Jurkat, Clone E6-1 (cell line): ENCODE measurements at places on chromosomes 12 and 14.

DNA sequence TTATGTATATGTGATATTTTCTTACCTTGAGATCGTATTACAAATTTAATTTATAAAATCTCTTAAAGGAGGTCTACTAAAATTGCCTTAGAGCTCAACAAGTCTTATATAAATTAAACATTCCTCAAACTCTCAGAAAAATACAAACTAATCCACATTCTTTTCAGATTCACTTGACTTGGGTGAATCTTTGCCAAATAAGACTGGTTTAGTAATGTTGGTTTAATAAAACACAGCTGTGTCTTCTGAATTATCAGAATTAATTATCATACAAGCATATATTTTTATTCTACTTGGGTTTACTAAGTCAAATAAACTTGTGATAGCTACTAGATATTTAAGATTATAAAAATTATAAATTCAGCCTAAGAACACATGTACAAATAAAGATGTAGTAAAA is 13.3 kb downstream of the GLIPR1L2 start:
- no peak for DNase-seq

- no peak for DNase-seq
These were observed 167.7 kb upstream of the PLXNC1 start for GRCh38 chr12:93980711-93981110.

DNA sequence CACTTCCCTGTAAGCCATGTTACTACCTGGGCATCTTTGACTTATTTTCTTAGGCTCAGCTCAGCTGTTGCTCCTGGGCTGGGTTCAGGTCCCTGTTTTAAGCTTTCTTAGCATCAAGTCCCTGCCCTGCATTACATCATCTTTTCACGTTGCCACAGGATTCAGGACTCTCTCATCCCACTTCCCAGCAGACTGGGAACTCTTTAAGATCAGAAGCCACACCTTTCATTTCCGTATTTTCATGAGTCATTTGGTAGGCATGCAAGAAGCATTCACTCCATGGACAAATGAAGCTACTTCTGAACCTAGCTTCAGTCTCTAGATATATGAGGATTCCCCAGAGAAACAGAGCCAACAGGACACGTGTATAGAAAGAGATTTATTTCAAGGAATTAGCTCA is 726.8 kb downstream of the VRK1 start:
- DNase-seq, result no peak

DNA sequence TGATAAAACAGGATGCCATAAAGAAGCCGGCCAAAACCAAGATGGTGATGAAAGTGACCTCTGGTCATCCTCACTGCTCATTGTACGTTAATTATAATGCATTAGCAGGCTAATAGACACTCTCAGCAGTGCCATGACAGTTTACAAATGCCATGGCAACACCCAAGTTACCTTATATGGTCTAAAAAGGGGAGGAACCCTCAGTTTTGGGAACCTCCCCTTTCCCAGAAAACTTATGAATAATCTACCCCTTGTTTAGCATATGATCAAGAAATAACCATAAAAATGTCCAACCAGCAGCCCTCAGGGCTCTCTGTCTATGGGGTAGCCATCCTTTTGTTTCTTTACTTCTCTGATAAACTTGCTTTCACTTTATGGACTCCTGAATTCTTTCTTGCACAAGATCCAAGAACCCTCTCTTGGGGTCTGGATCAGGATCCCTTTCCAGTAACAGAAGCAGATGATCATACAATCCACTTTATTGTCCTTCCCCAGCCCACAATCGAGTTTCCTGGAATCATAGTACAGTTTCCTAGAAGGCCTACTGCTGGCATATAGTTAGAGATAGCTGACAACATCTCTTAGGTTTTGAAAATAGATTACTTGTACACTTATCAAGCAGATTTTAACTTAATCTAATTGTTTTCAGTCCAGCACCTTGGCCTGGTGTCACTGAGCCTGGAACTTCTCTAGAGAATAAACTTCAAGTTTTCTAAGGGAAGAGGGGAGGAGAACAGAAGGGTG is 266.7 kb upstream of the HMGA2 start:
- DNase-seq, result no peak

DNA sequence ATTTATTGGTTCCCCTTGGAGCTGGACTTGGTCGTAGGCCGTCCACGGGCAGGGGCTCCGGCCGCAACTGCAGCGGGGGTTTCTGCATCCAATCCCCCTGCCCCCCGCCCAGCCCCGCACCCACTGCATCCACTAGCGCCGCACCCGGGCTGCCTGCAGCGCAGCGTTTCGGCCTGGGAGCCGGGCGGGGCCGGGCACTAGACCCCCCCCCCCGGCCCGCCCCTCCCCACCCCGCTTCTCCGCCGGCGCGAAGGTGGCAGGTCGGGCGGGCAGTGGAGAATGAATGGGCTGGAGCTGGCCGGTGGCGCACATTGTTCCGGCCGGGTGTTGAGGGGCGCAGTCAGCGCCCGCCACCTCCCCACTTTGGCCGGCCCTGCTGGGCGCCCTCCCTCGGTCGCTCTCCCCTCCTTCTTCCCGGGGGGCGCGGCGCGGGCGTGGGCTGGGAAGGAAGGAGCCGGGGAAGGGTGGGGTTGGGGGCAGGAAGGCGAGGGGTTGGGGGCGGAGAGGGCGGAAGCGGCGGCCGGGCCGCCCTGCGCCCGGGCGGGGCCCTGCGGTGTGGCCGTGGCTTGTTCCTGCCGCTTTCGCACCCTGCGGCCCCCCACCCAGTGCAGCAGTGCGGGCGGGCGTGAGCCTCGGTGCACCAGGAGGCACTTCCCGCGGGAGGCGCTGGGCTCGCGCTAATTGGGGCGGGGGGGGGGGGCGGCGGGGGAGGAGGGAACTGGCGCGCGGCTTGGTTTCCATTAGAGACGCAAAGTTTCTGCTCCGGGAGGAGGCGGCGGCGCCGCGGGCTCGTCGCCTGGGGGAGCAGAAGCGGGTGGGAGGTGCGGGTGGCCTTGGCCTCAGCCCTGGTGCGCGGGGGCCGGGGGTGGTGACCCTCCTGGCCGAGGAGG is 841 bp downstream of the CALM1 start:
- DNase-seq, result peak; percentile 50

GRCh38 chr14:55160989-55161388 is 30.4 kb downstream of the DLGAP5 start:
- peak; percentile 20 for DNase-seq

DNA sequence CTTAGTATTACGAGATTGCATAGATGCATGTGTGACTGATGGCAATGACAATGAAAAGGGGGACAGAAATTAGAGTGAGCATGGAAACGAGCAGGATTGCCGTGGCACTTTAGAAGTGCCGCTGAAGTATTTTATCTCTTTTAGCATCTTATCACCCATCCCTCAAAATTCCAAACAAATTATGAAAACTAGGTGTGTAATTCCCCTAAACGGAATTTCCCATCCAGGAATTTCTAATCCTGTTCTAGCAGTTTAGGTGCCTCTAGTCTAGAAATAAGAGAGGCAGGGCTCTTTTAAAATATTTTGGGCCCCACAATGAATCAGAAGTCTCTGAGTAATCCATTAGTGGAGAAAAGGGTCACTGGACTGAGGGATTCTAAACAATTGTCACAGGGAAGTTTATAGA is 947 bp downstream of the TMEM52B start:
- no peak for DNase-seq

DNA sequence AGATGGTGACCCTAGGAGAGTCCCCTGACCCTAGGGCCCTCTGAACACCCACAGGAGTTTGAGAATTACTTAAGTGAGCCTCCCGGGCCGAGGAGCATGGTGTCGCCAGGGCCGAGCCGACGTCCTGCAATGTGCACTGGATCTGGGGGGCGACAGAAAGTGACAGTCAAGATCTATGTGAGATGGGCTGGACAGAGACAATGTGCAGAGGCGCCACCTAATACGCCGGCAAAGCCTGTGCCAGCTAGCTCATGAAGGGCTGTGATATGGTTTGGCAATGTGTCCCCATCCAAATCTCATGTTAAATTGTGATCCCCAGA is 11.6 kb downstream of the MMAB start:
- no peak for DNase-seq

DNA sequence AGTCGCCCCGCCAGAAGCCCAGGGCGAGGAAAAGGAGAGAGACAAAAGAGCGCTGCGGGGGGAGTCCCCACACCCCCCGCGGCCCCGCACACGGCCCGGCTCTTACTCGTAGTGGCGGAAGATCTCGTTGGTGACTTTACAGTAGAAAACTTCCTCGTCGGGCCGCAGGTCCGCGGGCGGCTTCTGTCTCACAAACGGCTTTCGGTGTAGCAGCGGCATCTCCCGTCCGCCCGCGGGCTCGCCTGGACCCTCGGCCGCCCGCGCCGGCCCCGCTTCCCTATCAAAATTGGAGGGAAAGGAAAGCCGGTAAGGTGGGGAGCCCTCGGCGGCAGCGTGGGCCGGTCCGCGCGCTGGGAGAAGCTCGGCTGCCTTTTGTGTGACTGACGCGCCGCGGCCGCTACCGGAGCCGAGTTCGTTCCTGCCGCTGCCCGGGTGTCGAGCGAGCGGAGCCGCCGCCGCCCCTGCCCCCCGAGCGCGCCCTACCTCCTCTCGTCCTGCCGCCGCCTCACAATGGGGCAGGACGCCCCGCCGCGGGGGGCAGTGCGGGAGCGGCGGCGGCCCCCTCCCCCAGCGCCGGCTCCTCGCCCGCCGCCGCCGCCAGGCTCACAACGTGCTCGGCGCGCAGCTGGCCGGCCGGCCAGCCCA is 652 bp downstream of the BAZ1A start:
- peak; percentile 24 for DNase-seq

DNA sequence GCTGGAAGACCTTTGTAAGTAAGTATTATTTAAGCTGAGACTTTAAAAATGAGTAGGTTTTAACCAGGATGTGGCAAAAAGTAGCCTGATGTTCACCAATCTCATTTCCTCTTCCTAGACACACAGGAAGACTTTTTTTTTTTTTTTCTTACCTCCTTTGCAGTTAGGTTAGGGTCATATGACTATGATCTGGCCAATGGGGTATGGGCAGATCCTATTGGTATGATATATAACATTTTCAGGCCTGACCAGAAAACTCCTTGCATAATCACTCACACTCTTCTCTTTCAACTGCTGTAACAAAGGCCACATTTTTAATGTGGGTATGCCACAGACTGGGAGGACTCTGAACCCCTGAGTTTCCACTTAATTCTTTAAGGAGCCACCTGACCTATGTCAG is 2.7 kb upstream of the RPS6KA5 start:
- peak; percentile 84 for DNase-seq

- no peak for DNase-seq
These were observed 391.1 kb downstream of the LRIG3 start for GRCh38 chr12:58529114-58529665.

DNA sequence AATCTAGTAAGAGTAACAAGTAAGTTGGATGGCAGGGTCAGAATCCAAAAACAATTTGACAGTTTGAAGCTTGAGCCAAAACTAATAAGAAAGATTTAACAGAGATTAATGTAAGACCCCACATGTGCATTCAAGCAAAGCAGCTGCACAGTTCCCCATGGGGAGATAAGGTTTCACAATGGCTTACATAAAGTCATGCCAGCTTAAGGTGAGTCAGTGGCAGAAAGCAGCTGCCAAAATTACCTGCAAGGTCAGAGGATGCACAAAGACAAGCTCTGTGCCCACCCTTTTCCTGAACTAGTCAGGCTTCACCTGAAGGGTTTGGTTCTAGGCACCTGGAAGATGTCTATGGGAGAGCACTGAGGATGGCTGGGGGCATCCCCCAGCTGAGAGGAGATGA is 36.6 kb upstream of the KRT77 start:
- no peak for DNase-seq

GRCh38 chr12:31931796-31932715 is 27.2 kb upstream of the RESF1 start:
- DNase-seq, result peak; percentile 53

GRCh38 chr14:104138718-104139459 is 502 bp downstream of the KIF26A start:
- DNase-seq, result no peak

GRCh38 chr12:112916270-112916669 is 9.5 kb downstream of the OAS1 start:
- DNase-seq, result no peak

GRCh38 chr12:1760566-1761382 is 59.6 kb upstream of the LRTM2 start:
- no peak for DNase-seq

DNA sequence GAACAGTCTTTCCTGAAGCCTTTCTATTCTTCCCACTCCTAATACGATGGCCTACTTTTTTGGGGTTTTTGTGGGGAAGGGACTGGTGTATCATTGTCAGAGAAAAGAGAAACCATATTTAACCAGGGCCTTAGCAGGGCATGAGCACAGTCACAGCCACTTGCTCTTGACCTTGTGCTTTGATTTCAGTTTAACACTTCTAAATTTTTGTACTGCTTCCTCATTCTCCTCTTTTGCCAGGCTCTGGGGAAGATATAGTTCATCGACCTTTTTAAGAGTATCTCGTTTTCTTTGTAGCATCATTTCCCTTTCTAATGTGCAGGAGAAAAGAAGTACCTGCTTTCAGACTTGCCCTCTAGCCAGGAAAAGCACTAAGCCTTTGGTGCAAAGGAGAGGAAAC is 2.2 kb downstream of the ZBTB1 start:
- DNase-seq, result no peak

GRCh38 chr12:108777156-108777555 is 45.8 kb upstream of the CORO1C start:
- no peak for DNase-seq

GRCh38 chr14:103904493-103905107 is 23.7 kb upstream of the TDRD9 start:
- no peak for DNase-seq

DNA sequence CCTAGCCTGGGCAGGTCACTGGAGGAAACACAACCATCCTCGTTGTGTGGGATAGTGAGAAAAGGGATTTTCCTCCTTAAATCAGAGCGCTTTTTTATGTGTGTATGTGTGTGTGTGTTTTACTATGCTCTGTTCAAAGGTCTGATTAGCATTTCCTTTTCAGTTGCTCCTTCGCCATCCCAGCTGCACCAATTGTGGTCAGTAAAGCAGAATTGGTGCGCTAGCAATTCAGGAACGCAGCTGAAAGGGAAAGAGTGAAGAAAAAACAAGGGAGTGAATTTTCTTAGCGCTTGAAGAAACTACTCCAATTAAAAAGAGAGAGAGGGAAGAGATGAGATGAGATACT is 173.3 kb upstream of the PARP11 start:
- DNase-seq, result no peak

GRCh38 chr12:24820872-24821271 is 128.0 kb downstream of the BCAT1 start:
- no peak for DNase-seq
